Activated T-cell treated with anti-CD3 and anti-CD28 coated beads, Interleukin-2, amount 50 U/mL, for 24 hours (primary cell): ENCODE measurements at places on chromosomes 6 and 20.
A peak's percentile ranks its signal among the peaks of the same experiment; 100 is the strongest.

DNA sequence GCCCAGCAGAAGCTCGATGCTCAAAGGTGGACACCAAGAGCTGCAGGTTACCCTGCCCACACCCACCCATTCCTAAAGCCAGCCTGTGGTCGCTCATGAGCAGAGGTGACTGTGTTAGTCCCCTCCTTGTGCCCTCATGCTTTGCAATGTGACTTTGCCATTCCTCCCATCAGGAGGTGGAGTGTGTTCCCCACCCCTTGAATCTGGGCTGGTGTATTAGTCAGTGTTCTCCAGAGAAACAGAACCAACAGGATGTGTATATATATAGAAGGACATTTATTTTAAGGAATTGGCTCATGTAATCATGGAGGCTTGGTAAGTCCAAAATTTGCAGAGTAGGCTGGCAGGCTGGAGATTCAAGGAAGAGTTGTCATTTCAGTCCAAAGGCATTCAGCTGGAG lies 54.4 kb upstream of the RNF24 start:
- no peak for DNase-seq

GRCh38 chr6:112298816-112299281 lies 44.5 kb upstream of the LAMA4 start:
- DNase-seq: no peak

GRCh38 chr6:88725111-88725975 lies 238.1 kb downstream of the RNGTT start:
- DNase-seq: peak; percentile 36

- DNase-seq: no peak
Measured at GRCh38 chr6:26332074-26332387, 33.0 kb upstream of the BTN3A2 start.

DNA sequence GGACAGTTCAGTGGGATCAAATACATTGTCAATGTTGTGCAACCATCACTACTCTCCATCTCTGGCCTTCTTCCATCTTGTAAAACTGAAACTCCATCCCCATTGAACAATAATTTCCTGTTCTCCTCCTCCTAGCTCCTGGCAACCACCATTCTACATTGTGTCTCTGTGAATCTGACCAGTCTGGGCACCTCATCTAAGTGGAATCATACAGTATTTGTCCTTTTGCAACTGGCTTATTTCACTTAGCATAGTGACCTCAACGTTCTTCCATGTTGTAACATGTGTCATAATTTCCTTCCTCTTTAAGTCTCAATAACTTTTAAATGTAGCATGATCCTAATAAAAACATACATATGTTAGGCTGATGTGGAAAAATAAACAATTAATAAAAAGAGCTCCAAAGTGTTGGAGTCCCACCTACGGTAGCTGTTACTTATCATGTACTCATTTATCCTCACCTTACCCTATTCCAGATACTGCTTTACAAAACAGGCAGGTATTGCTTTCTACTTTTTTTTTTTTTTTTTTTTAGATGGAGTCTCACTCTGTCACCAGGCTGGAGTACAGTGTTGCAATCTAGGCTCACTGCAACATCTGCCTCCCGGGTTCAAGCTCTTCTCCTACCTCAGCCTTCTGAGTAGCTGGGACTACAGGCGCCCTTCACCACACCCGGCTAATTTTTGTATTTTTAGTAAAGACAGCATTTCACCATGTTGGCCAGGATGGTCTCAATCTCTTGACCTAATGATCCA lies 91.9 kb downstream of the TNFAIP3 start:
- DNase-seq: no peak

DNA sequence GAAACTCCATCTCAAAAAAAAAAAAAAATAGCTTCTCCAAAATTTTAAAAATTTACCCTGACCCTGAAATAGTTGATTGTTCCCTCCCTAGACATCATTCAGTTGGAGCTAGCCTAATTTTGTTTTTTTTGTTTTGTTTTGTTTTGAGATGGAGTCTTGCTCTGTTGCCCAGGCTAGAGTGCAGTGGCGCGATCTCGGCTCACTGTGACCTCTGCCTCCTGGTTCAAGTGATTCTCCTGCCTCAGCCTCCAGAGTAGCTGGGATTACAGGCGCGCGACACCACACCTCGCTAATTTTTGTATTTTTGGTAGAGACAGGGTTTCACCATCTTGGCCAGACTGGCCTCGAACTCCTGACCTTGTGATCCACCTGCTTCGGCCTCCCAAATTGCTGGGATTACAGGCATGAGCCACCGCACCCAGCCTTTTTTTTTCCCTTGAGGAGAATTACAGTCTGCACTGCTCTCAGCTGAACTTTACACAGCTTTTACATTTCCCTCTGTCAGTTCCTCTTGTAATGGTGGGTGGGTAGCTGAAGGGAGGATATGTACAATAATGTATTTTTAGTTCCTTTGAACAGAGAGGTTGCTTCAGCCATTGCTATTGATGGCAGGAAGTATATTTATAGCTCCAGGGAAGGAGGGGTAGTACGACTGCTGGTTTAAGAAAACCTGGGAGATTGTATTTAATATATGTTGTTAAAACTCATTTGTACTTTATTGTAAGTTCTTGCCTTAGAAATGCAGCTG lies 27.7 kb downstream of the PTPRA start:
- DNase-seq: no peak

DNA sequence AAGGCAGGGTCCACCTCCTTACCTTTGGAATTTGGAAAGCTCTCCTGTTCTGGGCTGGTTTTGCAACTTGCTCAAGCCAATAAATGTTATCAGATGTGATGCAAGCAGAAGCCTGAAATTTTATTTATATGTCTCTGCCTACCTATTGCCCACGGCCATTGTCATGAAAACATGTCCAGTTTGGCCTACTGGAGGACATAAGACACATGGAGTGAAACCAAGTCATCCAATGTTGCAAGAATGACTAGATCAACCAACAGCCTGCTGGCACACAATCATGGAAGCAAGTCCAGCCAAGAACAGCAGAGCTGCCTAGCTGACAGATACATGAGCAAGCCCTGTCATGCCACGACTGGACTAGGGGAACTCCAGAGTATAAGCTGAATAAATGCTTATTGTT lies 56.7 kb upstream of the IRAK1BP1 start:
- DNase-seq: no peak

DNA sequence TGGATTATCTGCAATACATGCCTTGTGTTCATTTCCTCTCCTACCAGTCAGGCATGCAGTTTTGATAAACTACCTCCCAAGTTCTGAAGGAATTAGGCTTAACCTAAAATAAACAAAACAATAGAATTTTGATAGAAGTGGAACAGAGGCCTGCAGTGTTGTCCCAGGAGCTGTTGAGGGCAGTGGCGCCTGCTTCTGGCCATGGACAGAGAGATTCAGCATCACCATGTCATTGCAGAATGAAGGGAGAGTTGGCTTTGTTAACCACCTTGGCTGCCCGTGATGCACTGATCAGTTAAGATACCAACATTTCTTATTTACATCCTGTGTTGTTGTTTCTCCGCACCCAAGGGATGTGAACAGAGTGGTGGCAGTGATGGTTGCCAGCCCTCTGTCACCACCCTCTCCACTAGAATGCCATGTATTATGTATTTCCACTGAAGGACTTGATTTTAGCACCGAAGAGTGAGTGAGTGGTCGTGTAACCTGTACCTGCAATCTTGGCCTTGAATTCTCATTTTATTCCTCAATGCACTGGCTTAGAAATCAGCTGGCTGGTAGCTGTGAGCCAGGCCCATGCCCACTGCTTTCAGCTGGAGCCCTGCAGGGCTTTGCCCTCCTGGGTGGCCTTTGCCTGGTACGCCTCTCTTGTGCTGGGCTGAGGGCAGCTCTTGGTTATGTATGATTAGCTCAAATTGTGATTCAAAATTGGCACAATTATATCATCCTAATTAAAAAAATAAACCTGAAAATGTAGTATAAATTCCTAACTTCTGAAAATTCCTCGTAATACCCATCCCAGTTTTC lies 56.5 kb downstream of the SHLD1 start:
- no peak for DNase-seq

GRCh38 chr6:149733089-149733720 lies 13.1 kb downstream of the NUP43 start:
- DNase-seq: no peak
